Stomach (tissue), 19 donors: ENCODE measurements at places on chromosomes 13 and 19.
A peak's percentile ranks its signal among the peaks of the same experiment; 100 is the strongest.

DNA sequence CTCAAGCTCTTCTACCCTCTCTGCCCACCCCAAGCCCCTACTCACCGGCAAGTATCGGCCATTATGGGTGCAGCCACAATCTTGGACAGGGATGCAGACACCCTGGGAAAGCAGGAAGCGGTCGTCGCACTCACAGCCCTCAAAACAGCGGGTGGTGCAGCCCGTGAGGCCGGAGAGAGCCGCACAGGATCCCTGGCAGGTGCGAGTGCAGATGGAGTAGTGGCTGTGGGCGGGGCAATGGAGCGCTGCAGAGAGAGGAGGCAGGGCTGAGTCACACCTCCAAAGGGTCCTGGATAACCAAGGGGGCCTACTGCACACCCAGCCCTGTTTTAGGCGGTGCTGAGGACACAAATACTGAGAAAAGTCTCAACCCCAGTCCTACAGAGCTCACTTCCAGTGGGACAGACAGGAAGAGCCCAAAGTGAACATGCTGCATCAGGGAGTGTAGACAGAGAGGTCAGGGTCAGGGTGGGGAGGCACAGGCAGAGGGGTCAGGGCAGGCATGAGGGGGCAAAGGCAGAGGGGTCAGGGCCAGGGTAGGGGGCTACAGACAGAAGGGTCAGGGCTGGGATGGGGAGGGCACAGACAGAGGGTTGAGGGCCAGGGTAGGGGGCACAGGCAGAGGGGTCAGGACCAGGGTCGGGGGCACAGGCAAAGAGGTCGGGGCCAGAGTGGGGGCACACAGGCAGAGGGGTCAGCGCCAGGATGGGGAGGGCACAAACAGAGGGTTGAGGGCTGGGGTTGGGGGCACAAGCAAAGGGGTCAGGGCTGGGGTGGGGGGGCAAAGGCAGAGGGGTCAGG is 24.2 kb upstream of the FBL start:
- no peak for DNase-seq

- peak; percentile 56 for DNase-seq
These were observed 420.4 kb upstream of the GPC6 start for GRCh38 chr13:92806215-92806614.

GRCh38 chr19:18363787-18364186 is 22.2 kb upstream of the GDF15 start:
- DNase-seq = no peak

DNA sequence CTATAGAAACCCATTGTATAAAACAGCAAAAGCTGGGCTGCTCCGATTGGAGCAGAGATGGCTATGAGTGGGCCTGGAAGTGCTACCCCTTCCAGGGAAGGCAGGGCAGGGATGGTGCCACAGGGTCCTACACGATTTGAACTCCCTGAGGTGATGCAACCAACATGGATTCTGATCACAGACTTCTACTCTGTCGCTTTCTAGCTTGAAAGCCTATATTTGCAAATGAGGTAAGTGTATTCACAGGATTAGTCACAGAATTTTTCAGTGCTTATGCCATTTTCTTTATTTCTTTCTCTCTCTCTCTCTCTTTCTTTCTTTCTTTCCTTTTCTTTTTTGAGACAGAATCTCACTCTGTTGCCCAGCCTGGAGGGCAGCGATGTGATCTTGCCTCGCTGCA is 179.0 kb downstream of the SPRY2 start:
- no peak for DNase-seq

DNA sequence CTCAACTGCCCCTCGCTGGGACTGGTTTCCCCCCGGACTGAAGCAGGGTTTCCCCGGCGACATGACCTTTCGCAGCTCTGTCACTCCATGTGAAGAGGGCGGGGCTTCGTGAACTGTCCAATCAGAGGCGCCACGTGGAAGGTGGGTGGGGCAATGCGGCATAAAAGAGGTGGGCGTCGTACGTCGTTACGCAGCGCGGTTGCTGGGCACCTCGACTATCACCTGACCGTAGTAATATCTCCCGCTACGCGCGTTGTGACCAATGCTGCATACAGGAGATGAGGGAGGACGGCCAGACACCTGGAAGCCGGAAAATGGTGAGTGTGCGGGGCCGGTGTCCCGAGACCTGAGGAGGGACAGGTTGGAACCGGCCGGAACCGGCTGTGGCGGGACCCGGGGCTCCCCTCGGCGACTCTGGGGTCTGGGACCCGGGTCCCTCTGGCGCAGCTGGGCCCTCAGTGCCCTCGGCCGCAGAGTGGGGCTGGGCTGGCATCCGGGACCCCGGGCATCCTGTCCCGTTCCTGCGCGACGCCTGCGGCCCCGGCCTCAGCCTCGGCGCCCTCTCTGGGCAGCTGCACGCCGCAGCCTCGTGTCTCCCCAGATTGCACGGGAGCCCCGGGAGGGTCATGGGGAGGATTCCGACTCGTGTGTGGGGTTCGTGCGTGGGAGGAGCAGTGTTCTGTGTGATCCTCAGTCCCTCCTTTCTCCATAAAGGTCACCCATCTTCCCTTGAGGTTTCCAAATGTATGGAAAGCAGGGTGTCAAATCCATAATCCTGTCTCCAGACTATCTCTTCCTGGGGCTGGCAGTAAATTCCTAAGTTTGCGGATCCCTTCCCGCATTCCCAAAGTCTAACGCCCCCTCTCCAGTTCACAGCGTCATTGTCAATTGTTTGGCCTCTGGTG is 32.2 kb downstream of the ZNF136 start:
- peak; percentile 90 for DNase-seq

DNA sequence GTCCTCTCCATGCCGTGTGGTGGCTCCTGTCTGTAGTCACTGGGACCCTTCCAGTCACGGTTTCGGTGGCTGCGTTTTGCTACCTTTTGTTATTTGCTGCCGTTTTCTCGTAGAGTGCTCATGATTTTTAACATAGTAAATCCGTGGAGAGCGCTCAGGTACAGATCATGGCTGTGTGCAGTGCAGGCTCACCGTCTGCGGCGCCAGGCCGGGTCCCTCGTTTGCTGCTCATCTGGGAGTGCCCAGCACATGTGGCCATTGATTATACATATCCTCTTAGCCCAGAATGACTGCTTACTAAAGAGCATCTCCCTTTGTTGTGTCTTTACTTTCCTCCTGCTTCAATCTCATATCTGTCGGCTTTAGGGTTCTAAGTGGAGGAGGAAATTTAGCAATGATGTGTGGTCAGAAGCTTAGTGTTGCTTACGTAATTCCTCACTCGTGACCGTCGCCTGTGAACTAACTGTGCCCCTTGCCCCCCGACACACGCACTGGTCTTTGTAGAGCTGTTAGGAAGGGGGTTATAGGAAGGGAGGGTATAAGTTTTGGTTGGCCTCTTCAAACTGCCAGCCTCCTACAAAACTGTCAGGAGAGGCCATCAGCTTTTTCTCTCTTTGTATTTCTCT is 31.8 kb downstream of the TFDP1 start:
- no peak for DNase-seq

GRCh38 chr19:10968527-10969135 is 7.8 kb downstream of the SMARCA4 start:
- DNase-seq = no peak

- DNase-seq = peak; percentile 4
These were observed 5.7 kb downstream of the AP1M1 start for GRCh38 chr19:16203256-16204004.

DNA sequence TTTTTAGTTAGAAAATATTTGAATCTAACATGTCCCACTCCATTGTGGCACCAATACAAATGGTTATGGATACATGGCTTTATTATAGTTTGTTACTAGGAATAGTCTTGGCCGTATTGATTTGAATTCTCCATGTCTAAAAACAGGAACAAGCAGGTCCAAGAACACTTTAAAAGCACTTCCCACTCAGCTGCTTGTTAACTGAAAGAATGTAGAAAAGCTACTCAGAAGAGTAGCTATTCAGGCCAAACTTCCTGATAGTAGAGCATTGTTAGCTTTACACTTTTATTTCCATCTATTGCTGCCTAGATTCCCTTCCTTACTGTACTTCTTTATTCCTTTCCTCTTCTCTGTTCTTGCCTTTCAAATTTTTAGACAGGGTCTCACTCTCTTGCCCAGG is 6.9 kb downstream of the PIBF1 start:
- no peak for DNase-seq

DNA sequence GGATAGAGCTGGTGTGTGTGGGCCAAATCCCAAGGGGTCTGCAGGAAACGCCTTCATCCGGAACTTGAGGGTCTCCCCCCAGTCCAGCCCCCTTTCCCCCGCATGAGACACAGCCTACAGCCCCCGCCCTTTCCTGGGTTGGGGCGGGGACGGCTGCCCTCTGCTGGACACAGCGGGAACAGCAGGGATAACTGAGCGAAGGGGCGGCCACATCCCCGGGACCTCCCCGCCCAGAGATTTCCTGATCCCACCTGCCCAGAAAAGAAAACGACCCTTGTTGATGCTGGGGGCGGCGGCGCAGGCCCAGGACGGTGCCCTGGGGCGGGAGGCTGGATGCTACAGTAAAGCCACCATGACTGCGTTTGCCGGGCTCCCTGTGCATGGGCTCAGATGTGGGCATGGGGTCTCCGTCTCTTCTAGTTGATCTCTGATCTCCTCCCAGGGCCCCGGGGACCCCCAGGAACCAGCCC is 14.2 kb downstream of the ONECUT3 start:
- DNase-seq = peak; percentile 79

GRCh38 chr19:41993612-41994483 is at the start of gene ATP1A3:
Gene ATP1A3 (minus strand): TSS chr19:41994230. CDS start chr19:41994076, 154 bp downstream.
- peak; percentile 79 for DNase-seq

- no peak for DNase-seq
These were observed 33.1 kb downstream of the BICRA start for GRCh38 chr19:47641891-47642485.

DNA sequence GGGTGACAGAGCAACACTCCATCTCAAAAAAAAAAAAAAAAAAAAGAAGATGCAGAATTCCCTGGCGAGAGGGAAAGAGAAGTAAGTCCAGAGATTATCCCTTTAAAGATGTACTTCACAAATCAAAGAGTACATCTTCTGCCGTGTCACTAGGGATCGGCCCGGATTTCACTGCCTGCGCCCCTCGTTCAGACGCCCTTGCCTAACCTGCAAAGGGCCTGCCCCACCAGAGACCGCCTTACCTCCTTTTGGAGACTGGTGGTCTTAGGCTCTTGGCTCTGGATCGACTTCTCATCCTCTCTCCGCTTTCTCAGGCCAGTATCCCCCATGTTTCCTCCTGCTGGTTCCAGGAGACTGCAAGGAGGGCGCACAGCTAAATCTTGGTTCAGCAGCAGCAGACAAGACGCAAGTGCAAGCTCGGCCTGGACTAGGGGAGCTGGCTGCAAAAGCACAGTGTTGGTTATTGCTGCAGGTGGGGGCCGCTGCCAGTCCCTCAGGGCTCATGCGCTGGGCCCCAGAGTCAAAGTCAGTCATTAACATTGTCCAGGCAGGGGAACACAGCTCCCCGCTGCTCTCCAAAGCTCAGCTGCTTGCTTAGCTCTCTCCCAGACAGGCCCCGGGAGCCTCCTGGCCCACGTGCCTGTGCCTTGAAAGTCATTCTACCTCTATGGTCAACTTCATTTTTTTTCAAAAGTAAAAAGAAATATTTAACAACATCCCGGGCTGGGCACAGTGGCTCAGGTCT is 1.2 kb downstream of the SLC7A9 start:
- no peak for DNase-seq

GRCh38 chr19:54440641-54441040 is 8.4 kb upstream of the LENG8 start:
- no peak for DNase-seq

DNA sequence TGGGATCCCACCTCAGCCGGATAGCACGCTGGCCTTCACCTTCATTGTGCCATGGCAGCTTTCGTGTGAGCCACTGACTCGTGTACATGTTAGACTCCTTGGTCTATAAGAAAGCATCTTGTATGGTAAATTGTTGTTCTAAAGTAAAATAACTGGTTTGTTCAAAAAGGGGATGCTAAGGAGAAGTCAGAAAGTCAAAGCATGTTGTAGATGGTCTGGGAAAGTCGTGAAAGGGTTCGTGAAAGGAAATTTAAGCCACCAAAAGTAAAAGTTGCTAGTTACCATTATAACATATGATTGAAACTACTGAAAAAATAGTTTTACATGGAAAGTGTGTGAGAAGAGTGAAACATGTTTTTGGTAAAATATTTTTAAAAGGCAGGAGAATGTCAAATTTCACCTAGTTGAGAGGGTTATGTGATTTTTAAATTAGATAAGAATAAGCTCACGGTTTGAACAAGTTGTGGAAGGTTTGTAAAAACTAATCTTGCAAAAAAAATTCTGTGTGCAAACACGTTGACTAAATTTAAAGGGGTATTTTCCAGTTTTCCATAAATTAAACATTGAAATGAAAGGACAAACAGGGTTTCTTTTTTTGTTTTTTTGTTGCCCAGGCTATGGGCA is 23.4 kb downstream of the DPRX start:
- DNase-seq = no peak

- no peak for DNase-seq
These were observed 1.2 kb upstream of the EMC10 start for GRCh38 chr19:50475101-50475568.

- DNase-seq = no peak
These were observed 12.2 kb upstream of the MLLT1 start for GRCh38 chr19:6292006-6292405.

GRCh38 chr13:50672025-50672424 is 171.5 kb downstream of the DLEU7 start:
- no peak for DNase-seq

- no peak for DNase-seq
These were observed 23.0 kb upstream of the CYSLTR2 start for GRCh38 chr13:48630773-48631172.

GRCh38 chr13:77729502-77730221 is 32.2 kb downstream of the SLAIN1 start:
- no peak for DNase-seq
